GM12878 (cell line): ENCODE measurements at places on chromosomes 3 and 15. TPM values are rescaled to one million over a fixed set of nuclear protein-coding genes. Genes with fewer than 3 reads are reported as not detected.

GRCh38 chr3:28467414-28467813, 118.8 kb upstream of the AZI2 start:
- no peaks in the 10 kb centered on the region for H3K27me3 ChIP-seq
- H3K36me3 ChIP-seq: no peaks in the 10 kb centered on the region
- no peak overlapping the region for H3K4me3 ChIP-seq
- no peak for DNase-seq

DNA sequence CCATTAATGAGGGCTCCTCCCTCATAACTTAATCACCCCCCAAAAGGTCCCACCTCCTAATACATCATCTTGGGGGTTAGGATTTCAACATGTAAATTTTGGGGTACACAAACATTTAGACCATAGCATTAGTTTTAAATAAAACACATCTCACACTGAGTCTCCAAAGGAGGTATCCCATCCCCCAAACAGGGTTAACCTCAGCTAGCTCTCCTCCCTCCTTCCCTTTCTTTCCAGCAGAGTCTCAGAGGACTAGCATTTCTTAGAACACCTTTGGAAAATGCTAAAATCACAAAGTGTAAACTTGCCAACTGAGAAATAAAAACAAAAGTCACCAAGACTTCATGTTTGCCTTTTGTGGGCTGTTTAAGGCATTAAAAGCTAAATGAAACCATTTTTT, 51.2 kb upstream of the FOXB1 start:
- no peak overlapping the region for H3K4me3 ChIP-seq
- H3K36me3 ChIP-seq: no peaks in the 10 kb centered on the region
- no peaks in the 10 kb centered on the region for H3K4me1 ChIP-seq
- H3K27me3 ChIP-seq: no peaks in the 10 kb centered on the region
- no peak for DNase-seq
- no peak overlapping the region for H3K27ac ChIP-seq

DNA sequence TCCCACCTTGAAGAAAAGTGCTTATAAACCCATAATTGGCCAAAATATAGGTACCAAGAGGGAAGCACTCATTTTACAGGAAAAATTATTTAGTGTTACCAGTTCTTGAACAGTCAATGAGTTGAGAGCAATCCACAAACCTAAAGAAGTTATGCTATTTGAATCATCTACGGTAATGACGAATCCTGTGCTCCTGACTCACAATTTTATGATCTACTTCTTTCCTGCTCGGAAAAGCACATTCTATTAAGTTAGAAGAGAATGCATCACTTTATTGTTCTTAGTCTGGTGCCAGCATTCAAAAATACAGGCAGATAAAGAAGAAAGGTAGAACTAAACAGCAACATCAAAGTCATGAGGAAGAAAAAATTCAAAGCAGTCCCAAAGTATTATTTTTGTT, 33.2 kb downstream of the CHRM5 start:
- no peak for DNase-seq
- no peak overlapping the region for H3K4me3 ChIP-seq
- H3K27me3 ChIP-seq: no peaks in the 10 kb centered on the region
- H3K4me1 ChIP-seq: no peaks in the 10 kb centered on the region
- H3K36me3 ChIP-seq: no peaks in the 10 kb centered on the region
- H3K27ac ChIP-seq: no peak overlapping the region

DNA sequence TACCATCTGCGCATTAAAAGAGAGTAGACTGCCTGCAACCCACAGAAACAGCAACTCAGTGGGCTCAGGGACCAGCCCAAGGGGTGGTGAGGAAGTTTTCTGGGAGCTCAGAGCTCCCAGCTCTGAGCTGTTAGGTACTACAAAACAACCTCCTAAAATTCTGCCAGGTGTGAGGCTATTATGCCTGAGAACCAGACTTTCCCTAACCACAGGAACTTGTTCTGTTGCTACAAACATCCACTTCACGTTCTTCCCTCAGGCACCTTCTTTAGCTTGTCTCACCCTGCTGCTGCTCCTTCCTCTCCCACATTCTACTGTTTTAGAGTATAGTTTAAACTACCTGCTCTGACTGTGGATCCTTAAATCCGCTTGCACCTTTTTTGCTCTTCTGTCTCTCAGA, 399.4 kb downstream of the ROBO1 start:
- no peaks in the 10 kb centered on the region for H3K27me3 ChIP-seq
- no peaks in the 10 kb centered on the region for H3K4me1 ChIP-seq
- DNase-seq: no peak
- H3K36me3 ChIP-seq: no peaks in the 10 kb centered on the region

DNA sequence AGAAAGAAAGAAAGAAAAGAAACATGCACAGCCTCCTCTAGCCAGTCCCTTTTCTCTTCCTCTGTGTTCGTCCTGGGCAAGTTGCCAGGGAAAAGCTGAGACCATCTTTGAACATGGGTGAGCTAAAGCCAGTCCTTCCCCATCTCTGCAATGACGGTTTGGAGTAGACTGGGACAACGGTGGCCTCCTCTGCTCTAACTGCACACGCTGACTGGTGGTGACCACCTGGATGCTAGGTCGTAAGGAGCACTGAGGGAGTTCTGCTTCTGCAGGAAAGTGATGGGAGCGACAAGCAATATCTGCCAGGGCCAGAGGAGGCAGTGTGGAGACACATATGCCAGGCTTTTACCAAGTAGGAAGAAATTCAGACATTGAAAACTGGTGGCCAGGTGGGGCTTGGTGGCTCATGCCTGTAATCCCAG, 111.7 kb downstream of the NUP210 start:
- H3K4me1 ChIP-seq: no peaks in the 10 kb centered on the region
- no peaks in the 10 kb centered on the region for H3K27me3 ChIP-seq
- H3K27ac ChIP-seq: no peak overlapping the region
- H3K4me3 ChIP-seq: no peak overlapping the region
- no peaks in the 10 kb centered on the region for H3K36me3 ChIP-seq

DNA sequence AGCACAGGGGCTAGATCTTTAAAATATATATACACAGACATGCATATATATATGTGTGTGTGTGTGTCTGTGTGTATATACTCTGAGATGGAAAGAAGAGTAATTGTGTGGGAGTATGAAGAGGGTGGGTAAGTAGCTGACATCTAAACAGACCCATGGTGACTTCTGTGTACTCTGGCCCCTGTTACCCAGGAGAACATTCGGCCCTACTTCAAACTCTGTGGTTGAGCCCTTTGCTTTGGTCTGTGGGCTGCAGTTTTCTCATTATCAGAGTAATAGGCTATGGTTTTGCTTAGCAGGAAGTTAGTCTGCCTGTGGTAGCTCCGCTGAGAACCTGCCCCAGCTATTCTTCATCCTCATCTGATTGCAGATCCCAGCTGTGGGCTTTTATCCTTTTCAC, 141.4 kb downstream of the RBPMS2 start:
- H3K27me3 ChIP-seq: no peaks in the 10 kb centered on the region
- peak overlapping the region; percentile 41; the same call in 1 of the 2 replicates for H3K4me3 ChIP-seq
- H3K27ac ChIP-seq: peak overlapping the region; percentile 97
- peaks cover 40% of the 10 kb centered on the region for H3K4me1 ChIP-seq

The LMAN1L gene
- not detected in 2 replicates for total RNA-seq

The INKA1 gene
- total RNA-seq: 6.0 and 9.2 TPM in 2 replicates

GRCh38 chr3:48897460-48898376, 964 bp downstream of the SLC25A20 start:
- peaks cover 18% of the 10 kb centered on the region for H3K4me1 ChIP-seq
- no peaks in the 10 kb centered on the region for H3K36me3 ChIP-seq
- peak overlapping the region; percentile 66 for H3K27ac ChIP-seq
- H3K27me3 ChIP-seq: no peaks in the 10 kb centered on the region

The ZNF106 gene
- total RNA-seq: 35.6 and 37.8 TPM in 2 replicates

The CMTM8 gene
- not detected in 2 replicates for total RNA-seq

DNA sequence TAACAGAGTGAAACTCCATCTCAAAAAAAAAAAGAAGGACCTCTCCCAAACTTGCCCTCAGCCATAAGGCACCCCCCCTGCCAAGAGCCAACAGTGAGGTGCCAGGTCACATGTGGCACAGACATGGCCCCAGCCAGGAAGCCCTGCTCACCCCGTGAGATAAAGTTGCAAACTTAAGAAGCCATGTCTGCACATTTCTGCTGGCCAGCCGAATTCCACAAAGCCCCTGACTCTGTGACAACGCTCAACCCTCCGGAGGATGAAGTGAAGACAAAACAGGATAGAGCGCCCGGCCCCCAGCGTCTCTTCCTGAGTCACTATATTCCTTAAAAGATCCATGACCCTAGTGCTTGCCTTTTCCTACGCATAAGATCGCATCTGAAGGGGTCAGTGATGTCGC, 188.1 kb downstream of the XXYLT1 start:
- H3K4me3 ChIP-seq: no peak overlapping the region
- H3K27ac ChIP-seq: no peak overlapping the region
- H3K27me3 ChIP-seq: no peaks in the 10 kb centered on the region
- H3K4me1 ChIP-seq: peaks cover 8% of the 10 kb centered on the region
- no peak for DNase-seq

The IDH3A gene
- total RNA-seq: 175 and 193 TPM in 2 replicates

- no peaks in the 10 kb centered on the region for H3K36me3 ChIP-seq
- DNase-seq: no peak
- H3K4me1 ChIP-seq: no peaks in the 10 kb centered on the region
- H3K27ac ChIP-seq: no peak overlapping the region
- no peak overlapping the region for H3K4me3 ChIP-seq
- H3K27me3 ChIP-seq: no peaks in the 10 kb centered on the region
These were observed 617.0 kb upstream of the CBLB start for GRCh38 chr3:106485802-106486201.

- no peaks in the 10 kb centered on the region for H3K27me3 ChIP-seq
- peaks cover 3% of the 10 kb centered on the region; the same call in 1 of the 2 replicates for H3K4me1 ChIP-seq
- DNase-seq: peak; percentile 13
- peak overlapping the region; percentile 76 for H3K27ac ChIP-seq
- peak overlapping the region; percentile 71 for H3K4me3 ChIP-seq
- no peaks in the 10 kb centered on the region; the same call in 1 of the 2 replicates for H3K36me3 ChIP-seq
These were observed 976 bp downstream of the DIS3L start for GRCh38 chr15:66294157-66294931.

DNA sequence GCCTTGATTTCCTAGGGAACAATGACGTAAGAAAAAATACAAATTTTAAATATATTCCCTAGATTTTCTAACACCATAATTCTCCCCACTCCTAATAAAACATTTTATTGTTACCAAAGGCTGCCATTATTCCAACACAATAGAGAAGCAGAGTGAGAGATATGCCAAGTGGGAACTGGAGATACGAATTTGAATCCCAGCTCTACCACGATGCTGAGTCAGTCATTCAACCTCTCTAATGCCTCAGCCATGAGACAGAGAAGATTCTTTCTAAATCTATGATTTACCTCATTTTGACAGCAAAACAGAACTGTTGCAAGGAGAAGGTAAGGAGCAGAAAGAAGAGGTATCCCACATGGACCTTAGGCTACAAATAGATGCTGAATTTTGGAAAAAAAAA, 112.5 kb downstream of the IGF2BP2 start:
- DNase-seq: no peak
- H3K4me3 ChIP-seq: no peak overlapping the region
- H3K27ac ChIP-seq: no peak overlapping the region
- no peaks in the 10 kb centered on the region for H3K4me1 ChIP-seq

- DNase-seq: no peak
- H3K36me3 ChIP-seq: no peaks in the 10 kb centered on the region
- H3K4me3 ChIP-seq: no peak overlapping the region
- H3K27me3 ChIP-seq: no peaks in the 10 kb centered on the region
These were observed 90.0 kb downstream of the MSL2 start for GRCh38 chr3:136106101-136106500.

- no peak overlapping the region for H3K27ac ChIP-seq
- no peak overlapping the region for H3K4me3 ChIP-seq
- no peaks in the 10 kb centered on the region for H3K4me1 ChIP-seq
- no peak for DNase-seq
These were observed 22.5 kb downstream of the GASK1A start for GRCh38 chr3:43001556-43002121.

The GP9 gene
- total RNA-seq: not detected in 2 replicates

The TGM4 gene
- not detected in 2 replicates for total RNA-seq

DNA sequence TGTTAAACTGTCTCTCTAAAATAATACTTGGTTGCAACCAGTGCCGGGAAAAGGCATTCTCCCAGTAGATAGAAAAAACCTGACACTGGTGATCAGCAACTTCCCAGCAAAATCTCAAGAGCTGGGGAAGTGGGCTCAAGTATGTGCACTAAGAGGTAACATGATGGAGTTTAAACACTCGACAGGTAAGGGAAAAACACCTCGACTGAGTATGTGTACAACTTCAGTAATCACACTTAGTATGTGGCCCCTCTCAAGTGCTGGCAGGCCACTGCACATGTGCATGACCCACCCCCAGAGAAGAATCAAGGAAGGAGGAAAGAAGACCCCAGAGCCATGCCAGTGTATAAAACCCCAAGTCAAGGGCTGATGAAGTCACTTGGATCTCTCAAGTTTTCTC, 27.4 kb downstream of the SPESP1 start:
- no peaks in the 10 kb centered on the region for H3K36me3 ChIP-seq
- DNase-seq: no peak
- no peaks in the 10 kb centered on the region for H3K27me3 ChIP-seq
- no peaks in the 10 kb centered on the region for H3K4me1 ChIP-seq

- peak overlapping the region; percentile 60 for H3K27ac ChIP-seq
- H3K27me3 ChIP-seq: no peaks in the 10 kb centered on the region
- no peaks in the 10 kb centered on the region for H3K36me3 ChIP-seq
- peaks cover 11% of the 10 kb centered on the region for H3K4me1 ChIP-seq
- H3K4me3 ChIP-seq: peak overlapping the region; percentile 95
These were observed 1.1 kb downstream of the MTFMT start for GRCh38 chr15:65028338-65028737.

The RPLP1 gene
- 3,098 and 3,322 TPM in 2 replicates for total RNA-seq

The SLC7A14 gene
- total RNA-seq: not detected in 2 replicates

The ADGRG7 gene
- total RNA-seq: 0.21 TPM in 1 of 2 replicates, not detected in the other

- H3K27ac ChIP-seq: no peak overlapping the region
- peaks cover 13% of the 10 kb centered on the region for H3K4me1 ChIP-seq
- H3K36me3 ChIP-seq: no peaks in the 10 kb centered on the region
- H3K4me3 ChIP-seq: no peak overlapping the region
- no peak for DNase-seq
These were observed 35.8 kb downstream of the PEAK1 start for GRCh38 chr15:77384086-77384485.

DNA sequence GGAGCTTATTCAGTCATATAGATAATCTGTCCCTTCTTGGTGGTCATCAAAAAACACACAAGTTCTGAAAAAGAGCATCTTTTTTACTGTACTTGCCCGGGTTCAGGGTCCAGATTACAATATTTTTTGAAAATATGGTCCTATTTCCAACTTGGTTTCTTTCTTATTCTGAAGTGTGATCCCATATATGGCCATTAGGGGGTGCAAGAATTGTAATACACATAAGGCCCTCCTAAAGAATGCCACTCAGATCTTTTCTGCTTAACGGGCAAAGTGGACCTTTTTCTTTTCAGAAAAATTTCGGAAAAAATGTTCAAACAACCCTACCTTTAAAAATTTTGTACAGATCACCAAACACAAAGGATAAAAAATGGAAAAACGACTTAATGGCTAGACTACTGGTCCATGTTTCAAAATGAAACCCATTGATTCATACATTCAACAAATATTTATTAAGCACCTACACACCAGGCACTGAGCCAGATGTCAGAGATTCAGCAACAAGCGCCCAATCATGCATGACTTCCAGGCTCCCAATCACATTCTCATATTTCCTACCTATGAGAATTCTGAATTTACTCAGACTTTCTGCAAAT, 102.0 kb upstream of the MYRIP start:
- DNase-seq: no peak
- H3K27me3 ChIP-seq: no peaks in the 10 kb centered on the region
- no peak overlapping the region for H3K4me3 ChIP-seq
- H3K27ac ChIP-seq: no peak overlapping the region
- H3K4me1 ChIP-seq: no peaks in the 10 kb centered on the region
